ENCODE measurements at places on chromosomes 2 and 18.

GRCh38 chr18:63237881-63238692 lies 81.5 kb downstream of the BCL2 start:
- no peak for DNase-seq

DNA sequence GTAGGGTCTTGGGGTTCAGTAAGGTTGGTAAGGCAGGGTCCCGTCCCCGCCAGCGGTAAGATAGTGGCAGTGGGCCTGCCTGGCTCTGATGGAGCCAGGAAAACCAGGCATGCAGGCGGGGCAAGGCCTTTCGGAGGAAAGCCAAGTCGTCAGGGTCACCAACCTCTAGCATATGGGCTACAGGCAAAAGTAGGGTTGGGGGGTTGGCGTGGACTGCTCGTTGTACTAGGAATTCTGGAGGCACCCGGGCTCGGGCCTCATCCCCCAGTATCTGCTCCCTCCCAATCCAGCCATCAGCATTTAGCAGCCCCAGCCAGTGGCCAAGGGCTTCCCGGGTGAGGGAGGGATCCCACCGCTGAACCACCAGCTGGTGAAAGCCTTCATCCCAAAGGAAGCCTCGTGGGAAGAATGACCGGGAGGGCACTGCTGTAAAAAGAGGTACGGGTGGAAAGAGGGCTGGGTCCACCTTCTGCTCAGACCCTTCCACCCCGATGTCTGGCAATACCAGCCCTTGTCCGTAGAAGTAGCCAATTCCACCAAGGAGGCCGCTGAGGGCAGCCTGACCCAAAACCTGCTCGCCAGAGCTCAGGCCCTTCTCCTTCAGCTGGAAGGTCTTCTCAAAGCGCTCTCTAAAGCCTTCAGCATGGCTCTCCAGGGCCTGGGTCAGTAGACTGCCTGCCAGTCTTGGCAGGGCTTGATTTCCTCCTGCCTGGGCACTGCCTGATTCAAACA lies 3.0 kb downstream of the MOGS start:
- no peak for DNase-seq

DNA sequence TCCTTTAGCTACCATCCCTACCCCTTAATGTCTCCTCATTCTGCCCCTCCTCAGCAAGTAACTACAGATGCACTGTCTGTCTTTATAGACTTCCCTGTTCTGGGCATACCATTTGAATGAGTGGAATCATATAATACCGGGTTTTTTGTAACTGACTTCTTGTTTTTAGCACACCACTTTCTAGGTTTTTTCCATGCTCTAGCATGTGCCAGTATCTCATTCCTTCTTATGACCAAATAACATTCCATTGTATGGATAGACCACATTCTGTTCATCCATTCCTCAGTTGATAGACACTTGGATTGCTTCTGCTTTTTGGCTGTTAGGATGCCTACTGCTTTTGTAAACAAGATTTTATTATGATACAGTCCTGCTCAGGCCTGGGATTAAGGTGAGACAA lies 154.7 kb downstream of the TSN start:
- no peak for DNase-seq

DNA sequence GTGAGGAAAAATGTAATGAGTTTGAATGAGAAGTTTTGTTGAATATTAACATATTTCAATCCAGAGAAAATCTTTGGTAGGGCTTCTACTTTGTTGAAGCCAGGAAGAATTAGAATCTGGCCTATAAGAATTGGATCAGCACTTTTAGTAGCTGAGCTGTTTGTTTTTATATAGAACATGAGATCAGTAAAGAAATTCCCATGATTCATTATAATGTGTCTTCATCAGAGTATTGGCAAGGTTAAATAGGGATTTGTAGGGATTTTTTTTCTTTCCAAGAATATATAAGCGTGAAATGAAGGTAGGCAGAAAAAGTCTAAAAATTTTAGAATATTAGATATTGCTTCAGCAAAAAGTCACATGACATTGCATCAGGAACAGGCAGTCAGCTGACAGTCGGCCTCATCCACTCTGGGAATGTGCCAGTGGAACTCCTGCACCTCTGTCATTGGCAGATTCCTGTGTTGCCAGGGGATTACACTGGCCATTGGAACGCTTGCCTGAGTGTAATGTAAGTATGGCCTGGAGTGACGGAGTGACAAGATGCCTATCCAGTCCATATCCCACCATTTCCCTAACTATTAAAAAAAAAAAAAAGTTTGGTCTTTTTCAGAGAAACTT lies 60.6 kb downstream of the SERTAD2 start:
- DNase-seq, result no peak

DNA sequence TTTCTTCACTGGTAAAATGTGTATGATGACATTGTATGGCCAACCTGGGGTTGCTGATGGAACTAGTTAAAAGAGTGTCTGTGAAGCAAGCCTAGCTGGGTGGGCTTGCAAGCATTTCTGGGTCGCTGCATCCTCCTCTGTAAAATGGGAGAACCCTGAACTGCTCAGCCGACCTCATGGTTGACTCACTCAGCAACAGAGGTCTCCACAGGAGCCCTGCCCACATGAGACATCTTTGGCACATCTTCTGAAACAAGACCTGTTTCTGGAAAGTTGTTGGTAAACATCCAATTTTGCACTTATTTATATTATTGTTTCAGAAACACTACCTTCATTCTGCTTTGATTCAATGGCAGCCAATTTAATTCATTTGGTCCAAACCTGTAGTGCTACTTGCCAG lies 52.6 kb downstream of the BCL11A start:
- DNase-seq, result no peak

- DNase-seq, result no peak
These were observed 67.1 kb downstream of the SUMO1 start for GRCh38 chr2:202171241-202171825.

- no peak for DNase-seq
These were observed 70.1 kb downstream of the TSHZ1 start for GRCh38 chr18:75280427-75281280.

GRCh38 chr18:63161761-63162195 lies 157.8 kb downstream of the BCL2 start:
- peak; percentile 67 for DNase-seq

GRCh38 chr2:122174061-122174460 lies 418.6 kb downstream of the TSN start:
- no peak for DNase-seq

DNA sequence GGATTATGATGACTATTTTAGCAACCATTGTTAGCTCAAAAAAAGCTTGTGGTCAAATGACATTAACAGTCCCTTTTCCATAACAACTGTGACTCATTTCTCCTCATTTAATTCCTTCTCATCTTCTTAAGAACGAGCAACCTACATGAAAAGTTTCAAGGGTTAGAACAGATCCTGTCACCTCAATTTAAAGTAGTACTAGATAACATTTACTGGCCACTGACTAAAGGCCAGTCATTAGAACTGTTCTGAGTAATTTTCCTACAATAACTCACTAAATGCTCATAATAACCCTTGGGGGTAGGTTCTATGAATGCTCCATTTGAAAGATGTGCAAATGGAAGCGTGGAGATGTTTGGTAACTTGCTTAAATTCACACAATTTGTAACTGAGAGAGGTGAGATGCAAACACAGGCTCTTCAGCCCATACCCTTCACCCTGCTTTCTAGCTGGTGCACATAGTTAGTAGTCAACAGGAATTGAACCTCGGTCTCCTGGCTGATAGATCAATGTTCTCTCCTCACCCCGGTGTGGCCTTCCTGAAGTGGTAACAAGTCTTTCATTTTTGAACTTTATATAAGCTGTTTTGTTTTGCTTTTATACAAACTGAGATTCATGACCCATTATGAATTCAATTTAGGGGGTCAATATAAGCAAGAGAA lies 212.5 kb downstream of the SETBP1 start:
- DNase-seq, result no peak

DNA sequence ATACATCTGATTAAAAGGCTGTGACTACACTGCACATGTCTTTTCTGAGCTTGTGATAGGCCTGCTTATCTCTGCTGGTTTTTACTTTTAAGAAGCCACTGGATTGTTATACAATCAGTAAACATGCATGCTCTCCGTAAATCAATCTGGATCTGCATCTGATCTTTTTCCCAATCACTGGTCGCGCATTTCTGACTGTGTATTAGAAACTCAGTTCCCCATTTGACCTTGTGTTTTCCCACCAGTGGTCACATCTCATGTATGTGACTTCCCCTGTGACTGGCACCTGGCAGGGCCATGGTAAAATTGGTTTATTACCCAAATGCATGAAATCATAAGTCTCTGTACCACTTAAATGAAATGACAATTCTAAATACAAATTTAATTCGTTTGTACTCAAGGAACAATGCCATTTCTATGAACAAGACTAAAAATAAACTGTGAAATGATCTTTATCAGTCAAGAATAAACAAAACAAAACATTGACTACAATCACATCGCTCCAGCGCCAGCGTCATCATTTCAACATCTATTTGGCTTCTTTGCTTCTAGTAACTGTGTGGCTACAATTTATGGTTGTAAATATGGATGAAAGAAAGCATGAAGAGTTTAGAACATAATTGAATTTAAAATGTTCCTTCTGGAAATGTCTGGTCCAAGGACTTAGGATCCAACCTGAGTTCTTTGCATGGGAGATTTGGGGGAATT lies 396.6 kb upstream of the TRIB2 start:
- DNase-seq, result no peak

GRCh38 chr18:8499810-8500675 lies 109.2 kb upstream of the RAB12 start:
- no peak for DNase-seq

DNA sequence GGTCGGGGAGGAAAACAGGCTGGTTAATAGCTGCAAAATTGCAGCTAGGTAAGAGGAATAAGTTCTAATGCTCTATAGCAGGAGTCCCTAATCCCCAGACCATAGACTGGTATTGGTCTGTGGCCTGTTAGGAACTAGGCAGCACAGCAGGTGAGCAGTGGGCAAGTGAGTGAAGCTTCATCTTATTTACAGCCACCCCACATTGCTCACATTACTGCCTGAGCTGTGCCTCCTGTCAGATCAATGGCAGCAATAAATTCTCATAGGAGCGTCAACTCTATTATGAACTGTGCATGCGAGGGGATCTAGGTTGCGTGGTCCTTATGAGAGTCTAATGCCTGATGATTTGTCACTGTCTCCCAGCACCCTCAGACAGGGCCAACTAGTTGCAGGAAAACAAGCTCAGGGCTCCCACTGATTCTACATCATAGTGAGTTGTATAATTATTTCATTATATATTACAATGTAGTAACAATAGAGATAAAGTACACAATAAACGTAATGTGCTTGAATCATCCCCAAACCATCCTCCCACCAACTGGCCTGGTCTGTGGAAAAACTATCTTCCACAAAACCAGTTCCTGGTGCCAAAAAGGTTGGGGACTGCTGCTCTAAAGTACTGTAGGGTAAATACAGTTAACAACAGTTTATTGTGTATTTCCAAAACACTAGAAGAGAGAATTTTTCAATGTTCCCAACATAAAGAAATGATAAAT lies 91.7 kb upstream of the TFCP2L1 start:
- no peak for DNase-seq

- peak; percentile 47 for DNase-seq
These were observed 182.0 kb downstream of the TCF4 start for GRCh38 chr18:55405893-55406406.

GRCh38 chr18:78610179-78610578 lies 369.4 kb upstream of the SALL3 start:
- DNase-seq, result no peak

- DNase-seq, result no peak
These were observed 211.9 kb downstream of the STK39 start for GRCh38 chr2:168035458-168035857.

DNA sequence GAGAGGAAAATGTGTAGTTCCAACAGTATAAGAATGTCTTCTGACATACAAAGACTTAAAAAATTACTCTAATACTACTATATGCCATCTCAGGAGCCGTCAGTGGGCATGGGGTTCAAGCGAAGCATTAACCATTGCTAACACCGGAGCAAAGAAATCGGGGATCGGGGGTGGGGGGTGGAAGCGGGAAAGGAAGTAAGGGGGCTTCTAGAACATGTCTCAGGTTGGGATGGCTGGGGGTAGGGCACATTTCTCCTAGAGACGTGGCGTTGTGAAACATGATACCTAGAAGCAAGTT lies 702 bp downstream of the LMAN1 start:
- DNase-seq, result no peak

DNA sequence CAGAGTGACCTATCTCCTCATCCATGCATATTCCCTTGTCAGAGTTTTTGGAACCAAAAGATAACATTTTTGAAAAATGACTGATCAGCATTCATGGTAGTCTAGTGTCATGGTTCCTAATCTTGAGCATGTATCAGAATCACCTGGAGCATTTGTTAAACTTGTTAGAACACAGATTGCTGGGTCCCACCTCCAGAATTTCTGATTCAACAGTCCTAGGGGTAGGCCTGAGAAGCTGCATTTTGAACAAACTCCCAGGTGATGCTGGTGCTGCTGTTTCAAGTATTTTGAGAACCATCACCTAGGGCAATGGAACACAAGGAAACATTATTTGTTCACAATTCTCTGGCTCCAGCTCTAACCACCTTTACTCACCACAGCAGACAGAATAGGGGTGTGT lies 21.0 kb downstream of the TMEM200C start:
- DNase-seq, result no peak

DNA sequence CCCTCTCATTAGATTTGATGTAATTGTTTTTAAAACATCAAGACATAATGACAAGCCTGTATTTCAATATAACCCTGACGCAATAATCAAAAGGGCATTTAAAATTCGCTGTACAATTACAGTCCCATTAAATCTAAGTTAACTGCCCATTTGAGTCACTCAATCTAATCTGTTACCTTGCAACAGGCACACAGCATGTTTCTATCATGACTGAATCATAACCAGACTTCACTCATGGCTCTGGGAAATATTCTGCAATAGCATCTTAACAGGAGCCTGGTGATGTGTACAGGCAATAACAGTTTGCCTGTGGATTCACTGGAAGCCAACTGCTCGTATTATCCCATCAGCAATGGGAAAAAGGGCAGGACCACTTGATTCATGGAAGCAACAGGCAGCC lies 142.3 kb upstream of the NCKAP5 start:
- no peak for DNase-seq

GRCh38 chr2:241703032-241703604 lies 1.3 kb downstream of the ING5 start:
- DNase-seq, result no peak

- DNase-seq, result no peak
These were observed 59.6 kb downstream of the KCTD18 start for GRCh38 chr2:200450288-200450687.

DNA sequence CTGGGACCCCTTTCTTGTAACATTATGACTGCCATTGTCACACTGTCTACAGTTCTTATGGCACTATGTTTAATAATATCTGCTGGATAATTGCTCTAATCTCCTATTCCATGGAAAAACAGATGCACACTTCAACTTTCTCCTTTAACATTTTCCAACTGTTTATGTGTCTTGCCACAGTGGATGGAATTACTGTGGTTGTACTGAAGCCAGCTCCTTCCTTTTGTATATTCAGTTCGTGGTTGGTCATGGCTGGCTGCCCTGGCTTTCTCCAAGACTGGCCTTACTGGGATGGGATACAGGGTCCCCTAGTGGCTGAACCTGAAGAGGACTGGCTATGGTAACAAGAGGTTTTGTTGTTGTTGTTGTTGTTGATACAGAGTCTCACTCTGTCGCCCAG lies 113.9 kb downstream of the SS18 start:
- no peak for DNase-seq

GRCh38 chr18:50694147-50694546 lies 125.7 kb downstream of the MRO start:
- DNase-seq, result no peak
